ENCODE measurements at places on chromosomes 2 and 18. TPM values are rescaled to one million over a fixed set of nuclear protein-coding genes. Genes with fewer than 3 reads are reported as not detected.

GRCh38 chr18:10239991-10240634 lies 214.3 kb upstream of the APCDD1 start:
- no peak for DNase-seq

DNA sequence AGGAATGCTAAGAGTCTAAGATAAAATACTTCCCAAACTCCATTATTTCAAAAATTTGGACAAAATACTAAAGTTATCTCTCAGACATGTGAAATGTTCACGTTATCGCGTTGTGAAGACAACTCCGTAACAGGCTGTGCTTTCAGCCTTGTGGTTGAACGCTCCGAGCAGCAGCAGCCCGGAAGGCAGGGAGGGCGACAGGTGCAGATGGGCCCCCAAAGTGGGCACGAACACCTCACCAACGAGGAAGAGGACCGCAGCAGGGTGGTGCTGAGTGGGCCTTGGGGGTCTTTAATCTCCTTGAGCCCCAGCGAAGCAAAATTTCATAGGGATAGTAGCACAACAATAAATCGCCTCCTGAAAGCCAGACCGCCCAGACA lies 1.0 kb upstream of the FAM110C start:
- no peak for DNase-seq

DNA sequence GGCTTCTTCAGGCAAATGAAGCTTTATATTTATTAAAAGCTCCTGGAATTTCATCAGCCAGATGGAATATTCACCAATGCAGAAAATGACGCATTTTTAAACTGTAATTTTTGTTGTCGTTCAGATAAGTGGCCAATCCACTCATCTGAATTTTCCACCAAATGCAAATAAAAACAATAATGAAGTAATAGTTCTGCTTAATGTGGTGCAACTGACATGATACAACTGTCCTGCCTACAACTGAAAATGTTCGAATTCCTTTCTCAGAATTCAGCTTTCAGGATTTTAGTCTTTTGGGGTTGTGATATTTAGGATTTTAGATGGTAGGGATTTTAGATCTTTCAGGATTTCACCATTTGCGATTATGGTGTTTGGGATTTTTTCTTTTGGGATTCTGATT lies 27.1 kb upstream of the PUM2 start:
- no peak for DNase-seq

- no peak for DNase-seq
Observed at GRCh38 chr2:127032621-127033020, 74.3 kb downstream of the BIN1 start.

DNA sequence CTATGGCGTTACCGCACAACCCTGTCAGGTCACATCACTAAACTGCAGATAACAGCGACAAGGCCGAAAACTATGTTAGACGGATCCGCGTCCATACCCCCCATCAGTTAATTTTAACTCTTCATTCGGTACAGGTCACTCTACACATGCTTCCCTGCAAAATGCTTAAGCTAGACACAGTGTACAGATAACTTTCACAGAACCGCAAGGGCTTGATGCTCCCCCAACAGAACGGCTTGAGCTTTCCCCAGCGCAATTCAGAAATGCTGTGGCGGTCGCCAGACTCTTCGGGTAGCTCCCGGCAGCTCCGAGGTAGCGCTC lies 283 bp upstream of the RBBP8 start:
- DNase-seq, result no peak

DNA sequence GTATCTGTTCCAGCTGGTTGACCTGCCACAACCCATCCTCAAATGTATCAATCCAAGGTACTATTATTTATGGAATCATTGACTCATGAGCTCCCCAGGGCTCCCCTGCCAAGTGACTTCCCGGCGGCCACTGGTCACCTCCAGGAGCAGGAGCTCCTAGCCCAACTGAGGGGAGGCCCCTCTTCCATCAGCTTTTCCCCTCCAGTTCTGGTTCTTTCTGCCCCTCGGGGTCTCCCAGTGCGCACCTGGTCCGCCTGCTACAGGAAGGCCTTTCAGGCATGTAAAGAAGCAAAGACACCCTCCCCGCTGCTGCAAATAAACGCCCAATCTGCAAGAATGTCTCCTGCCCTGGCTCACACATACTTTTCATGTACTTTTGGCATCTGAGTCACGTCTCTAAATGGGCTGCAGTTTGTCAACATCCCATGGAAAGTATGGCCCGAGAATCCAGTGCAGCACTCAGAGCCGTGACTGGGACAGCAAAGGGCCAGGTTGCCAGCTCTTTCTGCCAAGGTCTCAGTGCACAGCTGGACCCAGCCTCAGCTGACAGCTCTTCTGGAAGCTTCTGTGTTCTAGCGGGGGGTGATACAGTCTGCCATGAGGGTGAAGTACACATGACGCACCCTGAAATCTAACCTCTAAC lies 41.4 kb downstream of the KLHL29 start:
- peak; percentile 39 for DNase-seq

GRCh38 chr18:45749918-45750689 lies 26.1 kb downstream of the SLC14A1 start:
- DNase-seq, result no peak

GRCh38 chr2:171958475-171958874 lies 36.2 kb downstream of the HAT1 start:
- DNase-seq, result no peak

GRCh38 chr18:53541924-53542323 lies 682.5 kb downstream of the MBD2 start:
- no peak for DNase-seq

Gene GPR45
- not detected for polyA plus RNA-seq

Gene CPLX4
- not detected for polyA plus RNA-seq

Gene EMILIN1
- 66.7 TPM for polyA plus RNA-seq

Data from hindlimb muscle (tissue), 1 donor.